Panc1 (cell line): ENCODE measurements at places on chromosomes 7 and 10.

- no peaks in the 10 kb centered on the region for H3K27me3 ChIP-seq
- peak overlapping the region; percentile 63; the same call in 1 of the 2 replicates for H3K27ac ChIP-seq
- H3K36me3 ChIP-seq: no peaks in the 10 kb centered on the region
- DNase-seq: no peak
Observed at GRCh38 chr10:4283846-4284610, 499.0 kb upstream of the KLF6 start.

DNA sequence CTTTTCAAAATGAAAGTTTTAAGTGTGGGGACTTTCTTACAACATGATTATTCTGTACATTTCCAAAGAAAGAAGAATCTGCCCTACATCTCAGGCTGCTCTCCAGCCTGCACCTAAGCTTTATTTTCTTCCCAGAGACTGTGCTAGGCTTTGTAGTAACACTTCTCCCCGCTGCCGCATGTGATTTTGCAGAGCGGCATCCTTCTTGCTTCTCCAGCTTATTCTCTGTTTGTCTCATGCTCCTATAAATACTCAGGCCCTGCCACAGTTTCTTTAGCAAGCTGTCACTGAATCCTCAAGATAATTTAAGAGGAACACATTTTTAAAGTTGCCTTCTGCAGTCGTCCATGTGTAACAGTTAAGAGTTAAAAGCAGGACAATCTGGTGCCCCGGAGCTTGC, 53.5 kb downstream of the INSYN2A start:
- DNase-seq: no peak
- no peaks in the 10 kb centered on the region for H3K27me3 ChIP-seq
- H3K36me3 ChIP-seq: peaks cover 2% of the 10 kb centered on the region; the same call in 1 of the 2 replicates

DNA sequence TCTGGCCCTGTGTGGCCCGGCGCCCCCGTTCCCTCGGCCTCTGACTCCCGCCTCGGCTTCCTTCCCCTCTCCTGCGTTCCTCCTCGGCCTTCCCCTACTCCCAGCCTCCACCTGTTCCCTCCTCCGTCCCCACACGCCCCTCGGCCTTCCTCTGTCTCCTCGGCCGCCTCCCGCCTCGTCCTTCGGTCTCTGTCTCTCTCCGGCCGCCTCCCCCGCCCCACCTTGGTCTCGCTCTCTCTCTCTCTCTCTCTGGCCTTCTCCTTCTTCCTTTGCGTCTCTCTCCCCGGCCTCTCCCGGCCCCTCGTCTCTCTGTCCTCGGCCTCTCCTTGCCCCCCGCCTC, 588 bp downstream of the GET4 start:
- H3K27ac ChIP-seq: peak overlapping the region; percentile 74
- peaks cover 36% of the 10 kb centered on the region for H3K4me1 ChIP-seq
- no peaks in the 10 kb centered on the region; the same call in none of the 2 replicates for H3K36me3 ChIP-seq
- no peak for DNase-seq
- no peaks in the 10 kb centered on the region for H3K27me3 ChIP-seq

DNA sequence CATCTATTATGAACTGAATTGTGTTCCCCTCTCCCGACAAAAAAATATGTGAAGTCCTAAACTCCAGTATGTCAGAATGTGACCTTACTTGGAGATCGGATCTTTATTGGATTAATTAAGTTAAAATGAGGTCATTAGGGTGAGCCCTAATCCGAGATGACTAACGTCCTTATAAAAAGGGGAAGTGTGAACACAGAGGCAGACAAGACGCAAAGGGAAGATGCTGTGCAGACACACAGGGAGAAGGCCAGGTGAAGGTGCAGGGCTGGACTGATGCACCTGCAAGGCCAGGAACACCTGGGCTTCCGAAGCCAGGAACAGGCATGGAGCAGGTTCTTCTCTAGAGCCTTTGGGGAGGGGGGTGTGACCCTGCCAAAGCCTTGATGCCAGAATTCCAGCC, 187.8 kb downstream of the PARD3 start:
- no peaks in the 10 kb centered on the region for H3K36me3 ChIP-seq
- H3K4me1 ChIP-seq: no peaks in the 10 kb centered on the region
- H3K27ac ChIP-seq: no peak overlapping the region

- no peak for DNase-seq
- H3K27me3 ChIP-seq: no peaks in the 10 kb centered on the region
- H3K36me3 ChIP-seq: no peaks in the 10 kb centered on the region
- no peaks in the 10 kb centered on the region for H3K4me1 ChIP-seq
- no peak overlapping the region for H3K27ac ChIP-seq
Observed at GRCh38 chr7:90613088-90613498, 17.0 kb downstream of the CDK14 start.

- H3K27ac ChIP-seq: peak overlapping the region; percentile 69
- H3K36me3 ChIP-seq: no peaks in the 10 kb centered on the region; the same call in 1 of the 2 replicates
- H3K27me3 ChIP-seq: no peaks in the 10 kb centered on the region
- peaks cover 51% of the 10 kb centered on the region for H3K4me1 ChIP-seq
- H3K4me3 ChIP-seq: no peak overlapping the region
- no peak for DNase-seq
Observed at GRCh38 chr7:43648473-43649406, 65.8 kb downstream of the STK17A start.

- no peak overlapping the region for H3K4me3 ChIP-seq
- H3K27ac ChIP-seq: no peak overlapping the region
- H3K4me1 ChIP-seq: peaks cover 5% of the 10 kb centered on the region; the same call in 1 of the 2 replicates
- no peaks in the 10 kb centered on the region for H3K36me3 ChIP-seq
- H3K27me3 ChIP-seq: no peaks in the 10 kb centered on the region
Observed at GRCh38 chr10:78464856-78465267, 431.2 kb downstream of the RPS24 start.

DNA sequence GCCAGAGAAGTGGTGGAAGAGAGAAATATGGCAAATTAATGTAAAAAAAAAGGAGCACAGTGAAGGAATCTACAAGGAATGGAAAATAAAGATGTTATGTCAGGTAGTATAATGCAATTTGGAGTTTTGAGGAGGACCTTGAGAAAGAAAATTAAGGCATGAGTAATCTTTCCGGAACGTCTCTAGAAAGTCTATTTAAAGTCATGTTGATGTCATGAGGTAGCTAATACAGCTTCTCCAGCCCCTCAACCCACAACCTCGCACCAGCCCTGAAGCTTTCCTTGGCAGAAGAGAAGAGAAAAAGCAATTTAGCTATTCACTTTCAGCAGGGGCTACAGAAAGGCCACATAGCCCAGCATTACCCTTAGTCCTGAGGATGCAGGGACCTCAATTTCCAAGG, 22.5 kb downstream of the TRDMT1 start:
- peak overlapping the region; percentile 80 for H3K27ac ChIP-seq
- no peak for DNase-seq
- no peaks in the 10 kb centered on the region for H3K36me3 ChIP-seq
- peaks cover 41% of the 10 kb centered on the region for H3K4me1 ChIP-seq
- H3K4me3 ChIP-seq: no peak overlapping the region

- DNase-seq: no peak
- H3K27ac ChIP-seq: no peak overlapping the region
- no peak overlapping the region for H3K4me3 ChIP-seq
Observed at GRCh38 chr7:103094102-103094501, 19.2 kb downstream of the ARMC10 start.

GRCh38 chr7:127759945-127760421, 108.0 kb downstream of the SND1 start:
- H3K4me3 ChIP-seq: no peak overlapping the region
- H3K27me3 ChIP-seq: no peaks in the 10 kb centered on the region
- H3K36me3 ChIP-seq: no peaks in the 10 kb centered on the region
- no peak for DNase-seq

- no peaks in the 10 kb centered on the region for H3K36me3 ChIP-seq
- H3K27me3 ChIP-seq: no peaks in the 10 kb centered on the region
- no peak overlapping the region for H3K4me3 ChIP-seq
- no peak for DNase-seq
- H3K27ac ChIP-seq: no peak overlapping the region
- H3K4me1 ChIP-seq: no peaks in the 10 kb centered on the region
Observed at GRCh38 chr10:84348447-84348846, 20.1 kb downstream of the CCSER2 start.

DNA sequence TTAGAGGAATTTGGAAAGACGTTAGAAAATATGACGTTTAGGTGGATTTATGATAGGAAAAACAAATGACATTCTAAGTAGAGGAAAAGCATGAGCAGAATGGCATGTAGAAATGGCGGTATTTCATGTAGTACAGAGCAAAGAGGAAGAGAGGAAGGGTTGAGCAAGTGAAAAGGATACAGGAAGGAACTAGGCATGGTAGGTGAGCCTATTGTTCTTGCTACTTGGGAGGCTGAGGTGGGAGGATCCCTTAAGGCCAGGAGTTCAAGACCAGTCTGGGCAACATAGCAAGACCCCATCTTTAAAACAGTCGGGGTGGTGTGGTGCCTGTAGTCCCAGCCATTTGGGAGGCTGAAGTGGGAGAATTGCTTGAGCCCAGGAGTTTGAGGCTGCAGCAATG, 1.2 kb downstream of the GTPBP10 start:
- peak overlapping the region; percentile 100 for H3K4me3 ChIP-seq
- H3K4me1 ChIP-seq: peaks cover 3% of the 10 kb centered on the region; the same call in 1 of the 2 replicates
- H3K27me3 ChIP-seq: no peaks in the 10 kb centered on the region
- DNase-seq: no peak
- peak overlapping the region; percentile 97; the same call in 1 of the 2 replicates for H3K27ac ChIP-seq
- H3K36me3 ChIP-seq: peaks cover 5% of the 10 kb centered on the region; the same call in 1 of the 2 replicates

- H3K4me1 ChIP-seq: no peaks in the 10 kb centered on the region
- H3K27ac ChIP-seq: no peak overlapping the region
- H3K36me3 ChIP-seq: no peaks in the 10 kb centered on the region
- no peak overlapping the region for H3K4me3 ChIP-seq
- DNase-seq: no peak
- H3K27me3 ChIP-seq: no peaks in the 10 kb centered on the region
Observed at GRCh38 chr7:9603291-9603690, 1169.9 kb downstream of the NXPH1 start.

- H3K27me3 ChIP-seq: peaks cover 27% of the 10 kb centered on the region
- H3K4me1 ChIP-seq: peaks cover 1% of the 10 kb centered on the region; the same call in 1 of the 2 replicates
- H3K36me3 ChIP-seq: no peaks in the 10 kb centered on the region
- DNase-seq: no peak
- peak overlapping the region; percentile 6; the same call in 1 of the 2 replicates for H3K4me3 ChIP-seq
Observed at GRCh38 chr7:143363016-143363937, 764 bp upstream of the FAM131B start.

- H3K4me3 ChIP-seq: no peak overlapping the region
- no peak for DNase-seq
- H3K27me3 ChIP-seq: peaks cover 22% of the 10 kb centered on the region
Observed at GRCh38 chr7:97012365-97013133, 7.2 kb downstream of the DLX6 start.

GRCh38 chr10:63692220-63692896, 171.2 kb downstream of the REEP3 start:
- no peaks in the 10 kb centered on the region for H3K27me3 ChIP-seq
- DNase-seq: no peak
- no peak overlapping the region for H3K4me3 ChIP-seq
- H3K36me3 ChIP-seq: no peaks in the 10 kb centered on the region
- H3K4me1 ChIP-seq: peaks cover 5% of the 10 kb centered on the region; the same call in 1 of the 2 replicates

GRCh38 chr10:6977398-6978186, 397.5 kb upstream of the PRKCQ start:
- no peaks in the 10 kb centered on the region for H3K4me1 ChIP-seq
- no peak overlapping the region for H3K4me3 ChIP-seq
- no peaks in the 10 kb centered on the region for H3K27me3 ChIP-seq
- DNase-seq: no peak
- H3K27ac ChIP-seq: no peak overlapping the region

- H3K4me1 ChIP-seq: no peaks in the 10 kb centered on the region
- no peak for DNase-seq
- no peaks in the 10 kb centered on the region for H3K36me3 ChIP-seq
- H3K27ac ChIP-seq: no peak overlapping the region
Observed at GRCh38 chr7:17638727-17639126, 301.6 kb downstream of the SNX13 start.

- H3K36me3 ChIP-seq: 0 out of 2 replicates have a peak, but pooled peaks cover 2% of the 10 kb centered on the region
- H3K4me3 ChIP-seq: no peak overlapping the region
- H3K4me1 ChIP-seq: no peaks in the 10 kb centered on the region
Observed at GRCh38 chr7:93298671-93299070, 66.5 kb downstream of the VPS50 start.

DNA sequence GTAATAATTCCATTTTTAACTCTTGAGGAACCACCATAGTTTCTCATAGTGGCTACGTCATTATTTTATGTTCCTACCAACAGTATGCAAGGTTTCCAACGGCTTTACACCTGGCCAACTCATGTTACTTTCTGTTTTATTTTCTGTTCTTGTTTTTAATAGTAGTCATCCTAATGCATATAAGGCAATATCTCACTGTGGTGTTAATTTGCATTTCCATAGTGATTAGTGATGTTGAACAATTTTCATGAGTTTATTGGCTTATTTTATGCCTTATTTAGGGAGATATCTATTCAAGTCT, 465.5 kb upstream of the KLF6 start:
- no peaks in the 10 kb centered on the region for H3K4me1 ChIP-seq
- DNase-seq: no peak
- no peak overlapping the region; the same call in 1 of the 2 replicates for H3K27ac ChIP-seq
- H3K4me3 ChIP-seq: no peak overlapping the region
- no peaks in the 10 kb centered on the region for H3K36me3 ChIP-seq
- H3K27me3 ChIP-seq: no peaks in the 10 kb centered on the region

DNA sequence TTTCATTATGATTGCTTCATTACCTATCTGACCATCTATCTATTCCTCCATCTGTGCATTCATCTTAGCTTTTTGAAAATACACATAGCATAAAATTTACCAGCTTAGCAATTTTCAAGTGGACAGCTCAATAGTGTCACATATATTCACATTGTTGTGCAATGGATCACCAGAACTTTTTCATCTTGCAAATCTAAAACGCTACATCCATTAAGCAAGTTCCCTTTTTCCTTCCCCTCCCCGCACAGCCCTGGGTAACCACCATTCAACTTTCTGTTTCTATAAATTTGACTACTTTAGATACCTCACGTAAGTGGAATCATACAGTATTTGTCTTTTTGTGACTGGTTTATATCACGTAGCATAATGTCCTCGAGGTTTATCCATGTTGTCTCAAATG, 78.0 kb upstream of the ADRB1 start:
- no peaks in the 10 kb centered on the region for H3K36me3 ChIP-seq
- no peak overlapping the region for H3K4me3 ChIP-seq
- no peaks in the 10 kb centered on the region for H3K4me1 ChIP-seq
- no peaks in the 10 kb centered on the region for H3K27me3 ChIP-seq
- H3K27ac ChIP-seq: no peak overlapping the region

GRCh38 chr7:138122162-138122561, 45.9 kb downstream of the AKR1D1 start:
- no peaks in the 10 kb centered on the region for H3K4me1 ChIP-seq
- H3K27me3 ChIP-seq: no peaks in the 10 kb centered on the region
- H3K4me3 ChIP-seq: no peak overlapping the region
- no peak for DNase-seq

DNA sequence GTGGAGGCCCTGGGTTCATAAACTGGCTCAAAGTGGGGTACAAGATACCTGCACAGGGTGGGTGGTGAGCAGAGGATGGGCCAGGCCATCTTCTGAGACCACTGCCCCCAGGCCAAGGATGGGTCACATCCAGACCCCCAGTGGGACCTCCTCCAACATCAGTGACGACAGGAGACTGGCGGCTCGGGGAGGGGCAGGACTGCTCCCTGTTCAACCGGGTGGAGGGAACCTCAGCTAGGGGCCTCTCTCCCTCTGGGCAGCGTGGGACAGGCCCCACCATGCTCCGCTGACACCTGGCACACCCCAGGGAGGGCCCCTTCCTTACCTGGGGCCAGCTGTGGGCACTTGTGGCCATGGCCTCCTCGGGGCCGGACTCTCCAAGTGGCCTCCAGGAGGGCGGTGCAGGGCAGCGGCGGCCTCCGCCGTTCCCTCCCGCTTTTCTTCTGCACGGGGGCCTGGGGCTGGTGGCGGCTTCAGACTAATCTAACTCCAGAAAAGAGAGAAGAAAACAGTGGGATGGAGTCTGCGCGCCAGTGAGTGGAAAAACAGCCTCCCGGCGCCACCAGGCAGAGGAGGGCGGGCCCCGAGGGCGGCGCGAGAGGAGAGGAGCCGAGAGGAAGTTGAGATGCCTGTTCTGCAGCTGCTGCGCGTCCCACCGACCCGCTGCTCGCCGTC, at the start of gene CALHM2:
TSS of gene CALHM2 (minus strand) at position 540 of the 675 bp plus-strand sequence. CDS start 2,429 bp downstream, outside the sequence.
- no peaks in the 10 kb centered on the region for H3K27me3 ChIP-seq
- peaks cover 5% of the 10 kb centered on the region; the same call in 1 of the 2 replicates for H3K36me3 ChIP-seq
- peak within 1 kb of the TSS; percentile 62 for H3K27ac ChIP-seq
- no peak for DNase-seq
